Suppressor macrophage treated with lipopolysaccharide for 4 hours (primary cell): ENCODE measurements at places on chromosomes 11 and 22.

DNA sequence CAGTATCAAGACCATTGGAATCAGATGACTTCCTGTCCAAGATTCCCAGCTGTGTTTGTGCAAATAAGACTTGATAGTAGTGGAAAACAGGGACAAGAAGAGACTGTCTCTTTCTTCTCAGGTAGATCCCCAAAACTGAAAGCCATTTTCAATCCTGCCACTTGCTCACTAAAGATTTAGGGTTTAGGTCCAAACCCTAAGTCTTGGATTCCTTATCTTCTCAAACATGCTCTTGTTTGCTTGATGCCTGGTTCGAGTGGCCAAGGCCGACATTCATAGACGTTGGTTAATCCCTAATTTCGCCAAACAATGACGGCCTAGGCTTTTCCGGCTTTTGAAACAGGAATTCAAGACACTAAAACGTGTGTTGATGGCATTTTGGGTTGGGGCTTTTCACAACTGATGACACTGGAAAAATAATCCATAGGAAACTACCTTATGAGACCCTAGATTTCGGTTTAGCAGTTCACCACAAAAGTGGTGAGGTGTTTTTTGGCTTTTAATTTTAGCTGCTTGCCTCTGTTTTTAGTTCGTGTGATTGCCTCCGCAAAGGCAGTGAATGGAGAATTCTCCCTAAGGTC is 1.0 kb upstream of the GTPBP1 start:
- peak; percentile 21 for DNase-seq

GRCh38 chr11:74702383-74703007 is 28.7 kb downstream of the CHRDL2 start:
- DNase-seq = peak; percentile 79

DNA sequence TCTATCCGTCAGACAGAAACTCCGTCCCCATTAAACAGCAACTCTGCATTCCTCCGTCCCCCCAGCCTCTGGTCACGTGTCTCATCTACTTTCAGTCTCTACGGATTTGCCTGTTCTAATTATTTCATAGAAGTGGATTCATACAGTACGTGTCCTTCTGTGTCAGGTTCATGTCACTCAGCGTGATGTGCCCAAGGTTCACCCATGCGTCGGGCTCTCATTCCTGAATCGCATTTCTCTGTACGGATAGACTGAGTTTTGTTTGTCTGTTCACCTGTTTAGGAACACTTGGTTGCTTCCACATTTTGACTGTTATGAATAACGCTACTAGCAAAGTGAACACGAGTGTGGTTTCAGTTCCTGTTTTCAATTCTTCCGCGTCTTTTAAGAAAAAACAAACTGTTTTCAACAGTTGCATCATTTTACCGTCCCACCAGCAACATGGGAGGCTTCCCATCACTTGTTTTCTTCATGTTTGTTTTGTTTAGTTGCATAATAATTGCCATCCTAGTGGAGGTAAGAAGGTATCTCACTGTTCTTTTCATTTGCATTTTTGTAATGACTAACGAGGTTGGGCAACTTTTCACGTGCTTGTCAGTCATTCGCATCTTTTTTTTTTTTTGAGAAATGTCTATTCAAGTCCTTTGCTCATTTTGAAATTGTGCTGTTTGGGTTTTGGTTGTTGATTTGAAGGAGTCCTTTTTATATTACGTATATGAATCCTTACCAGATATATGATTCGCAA is 8.9 kb upstream of the NLRP6 start:
- peak; percentile 93 for DNase-seq

- no peak for DNase-seq
Observed at GRCh38 chr11:30395751-30396150, 72.8 kb downstream of the ARL14EP start.

DNA sequence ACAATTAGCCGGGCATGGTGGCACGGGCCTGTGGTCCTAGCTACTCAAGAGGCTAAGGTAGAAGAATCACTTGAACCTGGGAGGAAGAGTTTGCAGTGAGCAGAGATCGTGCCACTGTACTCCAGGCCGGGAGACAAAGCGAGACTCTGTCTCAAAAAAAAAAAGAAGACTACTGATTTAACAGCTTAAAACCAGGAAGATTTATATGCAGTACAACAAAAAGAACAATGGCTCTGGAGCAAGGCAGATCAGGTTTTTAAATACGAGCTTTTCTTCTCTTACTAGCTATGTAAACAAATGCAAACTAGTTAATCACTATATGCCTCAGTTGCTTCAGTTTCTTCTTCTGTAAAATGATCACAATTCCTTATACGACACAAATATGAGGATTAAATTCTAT is 6.9 kb downstream of the FAM168A start:
- no peak for DNase-seq

GRCh38 chr11:112958670-112959069 is 2.5 kb upstream of the NCAM1 start:
- DNase-seq = no peak

GRCh38 chr11:69044111-69045013 is 4.4 kb upstream of the TPCN2 start:
- peak; percentile 78 for DNase-seq

GRCh38 chr22:44020981-44021380 is 3.1 kb upstream of the PARVB start:
- no peak for DNase-seq

- no peak for DNase-seq
Observed at GRCh38 chr11:129319201-129319600, 56.4 kb upstream of the BARX2 start.

- DNase-seq = peak; percentile 32
Observed at GRCh38 chr11:68843703-68844312, 2.1 kb upstream of the CPT1A start.

GRCh38 chr11:60919320-60919719 is 4.9 kb upstream of the TMEM132A start:
- peak; percentile 82 for DNase-seq

DNA sequence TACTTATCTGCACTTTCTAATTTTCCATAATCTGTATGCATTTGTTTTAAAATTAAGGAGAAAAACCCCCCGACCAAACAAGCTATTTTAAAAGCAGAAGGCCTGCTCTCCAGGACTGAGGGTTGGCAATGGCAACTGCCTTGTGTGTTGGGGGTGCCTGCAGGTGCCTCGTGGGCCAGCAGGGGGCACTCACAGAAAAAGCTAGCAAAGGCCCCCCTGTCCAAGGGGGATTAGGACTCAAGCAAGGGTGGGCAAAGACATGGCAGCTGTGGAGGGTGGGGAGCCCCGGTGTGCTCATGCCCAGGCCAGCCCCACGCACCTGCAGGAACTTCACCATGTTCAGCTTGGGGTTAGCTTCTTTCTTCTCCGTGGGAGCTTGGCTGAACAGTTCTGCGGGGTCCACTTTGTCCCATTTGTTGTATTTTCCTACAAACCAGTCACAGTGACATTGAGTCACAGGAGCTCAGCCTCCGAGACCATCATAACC is 10.3 kb downstream of the TOP3B start:
- peak; percentile 42 for DNase-seq

GRCh38 chr22:22362936-22363335 is 118.3 kb downstream of the VPREB1 start:
- peak; percentile 27 for DNase-seq

DNA sequence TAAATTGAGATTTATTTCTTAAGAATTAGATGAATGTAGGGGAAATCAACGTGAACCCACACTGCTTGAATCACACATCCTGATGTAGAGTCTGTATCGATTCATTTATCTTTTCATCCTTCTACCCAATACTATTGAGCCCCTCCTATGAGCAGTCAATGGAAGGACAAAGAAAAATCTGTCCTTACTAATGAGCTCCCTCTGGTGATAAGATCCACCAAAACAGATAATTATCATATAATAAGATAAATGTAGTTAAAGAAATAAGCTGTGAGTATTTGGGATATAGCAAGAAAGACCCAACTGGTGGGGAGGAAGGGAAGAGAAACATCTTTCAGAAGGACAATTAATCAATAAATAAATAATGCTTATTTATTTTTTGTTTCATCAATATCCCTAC is 385.1 kb upstream of the CCDC90B start:
- DNase-seq = no peak

DNA sequence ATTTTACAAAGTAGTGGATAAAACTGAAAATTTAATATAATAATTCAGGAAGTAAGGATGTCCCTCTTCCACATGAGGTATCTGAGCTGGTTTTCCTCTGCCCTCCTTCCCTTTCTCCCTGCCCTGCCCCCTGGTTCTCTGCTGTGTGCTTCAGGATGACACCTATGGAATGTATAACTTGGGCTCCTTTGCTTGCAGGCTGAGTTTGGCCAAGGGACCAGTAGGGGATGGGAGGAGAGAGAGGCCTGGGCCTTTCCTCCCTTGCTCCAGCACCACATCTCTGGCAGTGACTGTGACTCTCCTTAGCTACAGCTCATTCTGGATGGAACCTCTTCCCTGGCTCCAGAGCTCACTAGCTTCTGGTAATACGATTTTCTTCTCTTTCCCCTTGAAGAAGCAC is 10.1 kb downstream of the IRAG1 start:
- no peak for DNase-seq
